ENCODE measurements at places on chromosomes 7 and 10.
A peak's percentile ranks its signal among the peaks of the same experiment; 100 is the strongest.

- DNase-seq: no peak
Measured at GRCh38 chr7:78370936-78371335, 572.4 kb downstream of the PHTF2 start.

DNA sequence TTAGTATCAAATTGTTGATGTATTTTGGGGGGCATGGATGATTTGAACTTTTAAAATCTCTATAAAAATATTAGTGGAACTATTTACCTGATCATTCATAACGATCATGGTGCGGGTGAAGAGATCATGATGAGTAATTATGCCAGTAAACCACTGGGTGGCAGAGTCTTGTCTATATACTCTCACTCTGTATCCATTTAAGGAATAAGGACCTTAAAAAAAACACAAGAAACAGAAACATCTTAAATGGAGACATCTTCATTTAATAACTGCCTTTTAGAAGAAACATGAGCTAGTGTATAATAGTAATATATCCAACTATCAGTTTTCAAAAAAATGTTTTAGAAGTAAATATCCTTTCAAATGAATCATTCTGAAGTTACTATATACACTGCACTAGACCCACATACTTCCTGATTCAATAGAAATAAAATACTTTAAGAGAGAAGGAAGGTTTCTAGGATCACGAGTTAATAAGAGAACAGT lies 84.0 kb downstream of the NRBF2 start:
- peak; percentile 60 for DNase-seq

GRCh38 chr7:16935341-16935735 lies 53.6 kb upstream of the AGR3 start:
- no peak for DNase-seq

DNA sequence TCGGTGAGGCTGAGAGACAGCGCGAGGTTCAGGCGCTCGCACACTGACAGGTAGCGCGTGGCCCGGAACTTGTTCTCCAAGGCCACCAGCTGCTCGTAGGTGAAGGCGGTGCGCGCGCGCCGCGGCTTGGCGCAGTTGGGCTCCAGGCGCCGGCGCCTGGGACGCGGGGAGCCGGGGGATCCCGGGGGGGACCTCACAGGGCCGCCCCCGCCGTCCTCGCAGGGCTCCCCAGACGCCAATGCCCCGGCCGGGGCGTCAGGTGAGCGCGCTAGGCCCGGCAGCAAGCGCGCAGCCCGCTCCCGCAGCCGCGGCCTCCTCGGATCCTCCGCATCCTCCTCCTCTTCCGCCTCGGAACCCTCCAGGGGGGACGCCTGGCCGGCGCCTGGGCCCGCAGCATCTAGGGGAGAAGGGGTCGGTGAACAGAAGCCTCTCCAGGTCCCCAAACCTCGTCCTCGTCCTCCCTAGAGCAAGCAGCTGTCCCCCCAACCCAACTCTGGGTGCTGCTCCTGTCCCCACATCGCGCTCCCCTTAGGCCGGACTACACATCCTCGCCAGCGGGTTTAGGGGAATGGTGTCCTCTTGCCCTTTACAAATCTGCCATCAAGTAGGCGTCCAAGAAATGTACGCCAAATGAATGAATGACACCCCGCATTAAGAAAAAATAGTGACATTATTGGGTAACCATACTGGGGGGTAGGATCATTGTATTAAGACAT lies 1.9 kb downstream of the NKX1-2 start:
- no peak for DNase-seq
